D341Med (cell line): ENCODE measurements at places on chromosomes 7 and 10.

GRCh38 chr7:105713488-105714465 lies 132.5 kb upstream of the EFCAB10 start:
- DNase-seq, result no peak

- no peak for DNase-seq
Observed at GRCh38 chr10:83541046-83541445, 598.3 kb upstream of the GHITM start.

GRCh38 chr7:90078921-90079320 lies 75.3 kb upstream of the STEAP1 start:
- no peak for DNase-seq

- DNase-seq, result no peak
Observed at GRCh38 chr7:116687801-116688201, 15.8 kb downstream of the MET start.

- DNase-seq, result no peak
Observed at GRCh38 chr7:117014673-117015133, 61.4 kb downstream of the ST7 start.

DNA sequence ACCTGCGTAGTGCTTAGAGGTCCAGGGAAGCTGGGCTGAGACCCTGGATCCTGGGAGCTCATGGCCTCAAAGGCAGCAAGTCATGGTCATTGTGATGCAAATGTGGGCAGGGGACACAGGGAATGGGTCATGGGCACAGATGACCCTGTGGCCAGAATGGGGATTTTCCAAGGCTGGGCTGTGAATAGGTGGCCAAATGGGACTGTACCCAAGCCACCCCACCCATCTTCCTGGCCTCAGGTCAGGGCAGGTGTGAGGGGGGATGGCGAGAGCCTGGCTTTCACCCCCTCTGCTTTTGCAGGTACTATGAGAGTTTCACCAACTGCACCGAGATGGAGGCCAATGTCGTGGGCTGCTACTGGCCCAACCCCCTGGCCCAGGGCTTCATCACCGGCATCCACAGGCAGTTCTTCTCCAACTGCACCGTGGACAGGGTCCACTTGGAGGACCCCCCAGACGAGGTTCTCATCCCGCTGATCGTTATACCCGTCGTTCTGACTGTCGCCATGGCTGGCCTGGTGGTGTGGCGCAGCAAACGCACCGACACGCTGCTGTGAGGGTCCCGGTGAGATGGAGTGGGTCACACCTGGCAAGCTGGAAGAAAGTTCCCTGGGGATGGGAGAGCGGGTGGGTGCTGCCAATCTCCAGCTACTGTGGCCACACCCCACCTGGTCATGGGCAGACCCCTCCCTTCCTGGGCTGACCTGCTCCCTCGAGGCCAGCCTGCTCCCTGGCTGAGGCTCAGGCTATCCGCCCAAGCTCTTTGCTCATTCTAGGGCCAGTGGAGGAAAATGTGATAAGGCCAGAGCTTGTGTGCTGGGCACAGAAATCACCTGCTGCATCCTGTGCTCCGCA lies 25.5 kb downstream of the RAMP3 start:
- peak; percentile 18 for DNase-seq

GRCh38 chr7:85851571-85852193 lies 664.8 kb upstream of the SEMA3D start:
- peak; percentile 24 for DNase-seq

DNA sequence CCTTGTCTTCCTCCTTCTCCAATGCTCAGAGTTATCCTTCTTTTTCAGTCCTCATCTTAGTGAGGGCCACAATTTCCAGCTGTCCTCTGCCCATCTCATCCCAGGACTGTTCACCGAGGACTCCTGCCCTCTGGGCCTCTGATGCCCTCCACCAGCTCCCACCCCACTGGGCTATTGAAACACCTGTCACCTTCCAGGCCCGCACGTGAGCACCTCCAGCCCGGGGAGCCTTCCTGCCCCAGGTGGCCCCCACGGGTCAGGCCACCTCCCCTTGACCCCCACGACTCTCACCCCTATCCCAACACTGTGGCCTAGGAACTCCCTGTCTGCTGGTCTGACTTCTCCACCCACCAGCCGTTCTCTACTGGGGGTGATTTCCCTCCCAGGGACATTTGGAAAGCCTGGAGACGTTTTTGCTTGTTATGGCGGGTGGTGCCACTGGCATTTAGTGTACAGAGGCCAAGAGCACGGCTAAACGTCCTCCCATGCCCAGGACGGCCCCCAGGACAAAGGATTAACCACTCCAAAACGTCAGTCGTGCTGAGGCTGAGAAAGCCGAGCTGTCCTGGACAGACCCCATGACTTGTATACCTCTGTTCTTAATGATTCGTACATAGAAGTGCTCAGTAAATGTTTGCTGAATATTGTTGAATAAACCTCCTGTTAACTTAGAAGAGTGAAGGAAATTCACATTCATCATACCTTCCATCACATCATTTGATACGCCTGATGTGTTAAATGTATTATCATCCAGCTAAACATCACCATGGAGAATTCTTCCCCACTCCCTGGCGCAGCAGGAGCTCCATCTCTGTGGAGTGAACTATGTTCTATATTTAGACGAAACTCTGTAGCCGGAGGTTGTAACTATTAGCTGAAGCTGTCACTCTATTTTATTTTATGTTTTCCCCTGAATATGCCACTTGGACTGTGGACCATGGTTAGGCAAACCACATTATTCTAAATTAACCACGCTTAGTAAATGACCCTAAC lies 270.1 kb upstream of the SHH start:
- DNase-seq, result no peak

- no peak for DNase-seq
Observed at GRCh38 chr10:32979041-32979440, 21.0 kb upstream of the ITGB1 start.

DNA sequence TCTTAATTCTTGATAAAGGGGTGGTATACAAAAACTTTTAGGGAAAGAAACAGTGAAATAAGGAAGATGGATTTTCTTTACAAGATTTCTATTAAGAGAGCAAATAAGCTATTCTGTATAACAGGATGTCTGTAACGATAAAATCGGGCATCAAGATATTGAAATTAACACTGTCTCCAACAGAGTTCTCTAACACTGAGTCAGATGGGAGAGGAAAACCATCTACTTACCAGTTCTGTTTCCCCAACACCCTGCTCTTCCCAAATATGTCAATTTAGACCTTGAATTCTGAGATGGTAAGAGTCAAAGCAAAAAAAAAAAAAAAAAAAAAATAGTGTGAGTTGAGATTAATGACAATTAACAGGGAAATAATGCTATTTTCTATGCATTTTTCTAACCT lies 23.0 kb downstream of the SMURF1 start:
- DNase-seq, result no peak
